ENCODE measurements at places on chromosomes 12 and 14.

DNA sequence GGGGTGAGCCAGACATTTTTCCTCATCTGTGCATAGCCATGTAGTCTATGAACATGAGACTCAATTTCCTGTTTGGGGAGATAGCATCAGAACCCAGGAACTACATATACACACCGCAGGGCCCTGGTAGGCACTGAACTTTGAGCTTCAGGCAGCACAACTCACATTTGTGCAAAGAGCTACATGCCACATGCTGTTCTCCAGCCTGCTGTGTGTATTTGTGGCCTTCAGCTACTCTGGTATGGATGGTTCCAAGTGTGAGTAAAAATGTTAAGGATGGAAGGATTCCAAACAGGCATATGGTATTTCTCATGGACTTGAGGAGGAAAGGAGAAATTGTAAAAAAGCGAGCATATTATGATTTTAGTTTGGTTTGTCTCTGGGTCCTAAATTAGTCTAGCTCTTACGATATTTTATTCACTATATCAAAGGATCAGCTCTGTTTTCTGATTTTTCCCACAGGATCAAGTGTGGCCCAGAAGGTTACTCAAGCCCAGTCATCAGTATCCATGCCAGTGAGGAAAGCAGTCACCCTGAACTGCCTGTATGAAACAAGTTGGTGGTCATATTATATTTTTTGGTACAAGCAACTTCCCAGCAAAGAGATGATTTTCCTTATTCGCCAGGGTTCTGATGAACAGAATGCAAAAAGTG is 422.4 kb upstream of the OR4E1 start:
- DNase-seq, result peak; percentile 72

GRCh38 chr12:53696655-53697331 is 20.9 kb upstream of the ATP5MC2 start:
- DNase-seq, result no peak

GRCh38 chr14:96861568-96862310 is 64.6 kb downstream of the VRK1 start:
- no peak for DNase-seq

DNA sequence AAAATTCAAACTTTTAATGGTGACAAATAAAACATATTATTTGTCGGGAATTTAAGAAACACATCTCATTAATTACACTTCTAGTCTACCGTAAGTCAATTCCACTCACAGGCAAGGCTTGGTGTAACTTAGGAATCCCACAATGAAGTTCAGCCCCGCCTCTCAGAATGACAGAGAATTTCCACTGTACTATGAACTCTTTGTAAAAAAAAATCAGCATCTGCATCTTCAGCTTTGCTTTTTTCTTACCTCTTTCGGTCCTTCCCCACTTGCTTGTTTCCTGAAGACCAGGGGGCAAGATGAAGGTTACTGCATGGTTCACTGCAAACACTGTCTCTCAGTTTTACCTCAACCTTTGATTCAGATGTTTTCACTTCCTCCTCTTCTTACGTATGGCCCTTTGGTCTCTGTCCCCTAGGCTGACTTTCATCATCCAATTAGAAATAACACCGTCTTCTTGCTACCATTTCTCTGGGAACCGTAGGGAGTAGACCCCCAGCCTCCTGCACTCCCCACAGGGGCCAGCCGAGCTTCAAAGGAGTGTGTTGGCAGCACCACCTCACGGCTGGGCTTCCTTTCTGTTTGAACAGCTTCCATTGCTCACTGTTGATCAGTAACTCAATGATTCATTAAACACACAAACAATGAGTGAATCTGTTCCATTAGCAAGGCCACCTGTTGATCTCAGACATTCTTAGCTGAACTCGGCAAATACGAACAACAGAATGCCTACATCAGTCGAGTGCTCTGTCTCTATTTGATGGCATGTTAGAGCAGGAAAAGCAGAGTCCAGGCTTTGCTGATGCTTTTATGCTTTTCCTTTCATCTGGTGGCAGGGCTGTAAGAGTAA is 343.0 kb downstream of the BMP4 start:
- no peak for DNase-seq

GRCh38 chr14:35534208-35534872 is 376 bp downstream of the INSM2 start:
- no peak for DNase-seq

DNA sequence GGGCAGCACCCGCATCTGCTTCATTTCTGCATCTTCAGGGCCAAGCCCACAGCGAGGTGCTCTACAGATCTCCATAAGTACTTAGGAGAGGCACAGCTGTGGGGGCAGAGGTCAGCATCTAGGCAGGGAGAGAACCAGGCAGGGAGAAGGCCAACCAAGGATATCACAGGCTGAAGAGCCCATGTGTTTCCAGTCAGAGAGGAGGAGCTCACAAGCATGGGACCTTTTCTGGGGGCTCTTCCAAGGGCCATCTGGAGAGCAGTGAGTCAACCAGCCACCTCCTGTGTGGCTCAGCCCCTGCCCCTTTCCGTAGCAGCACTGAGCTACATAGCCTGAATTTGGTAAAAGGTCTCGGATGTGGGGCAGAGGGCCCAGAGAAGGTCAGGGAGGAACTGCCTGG is 78.5 kb downstream of the ARL6IP4 start:
- no peak for DNase-seq

GRCh38 chr14:77347751-77348150 is 26.9 kb downstream of the GSTZ1 start:
- DNase-seq, result no peak

Data from right lung (tissue), 10 donors.